OCI-M1 (cell line): ENCODE measurements at places on chromosomes 2 and 18.

- no peak for DNase-seq
Measured at GRCh38 chr2:117323331-117323730, 491.2 kb upstream of the DDX18 start.

DNA sequence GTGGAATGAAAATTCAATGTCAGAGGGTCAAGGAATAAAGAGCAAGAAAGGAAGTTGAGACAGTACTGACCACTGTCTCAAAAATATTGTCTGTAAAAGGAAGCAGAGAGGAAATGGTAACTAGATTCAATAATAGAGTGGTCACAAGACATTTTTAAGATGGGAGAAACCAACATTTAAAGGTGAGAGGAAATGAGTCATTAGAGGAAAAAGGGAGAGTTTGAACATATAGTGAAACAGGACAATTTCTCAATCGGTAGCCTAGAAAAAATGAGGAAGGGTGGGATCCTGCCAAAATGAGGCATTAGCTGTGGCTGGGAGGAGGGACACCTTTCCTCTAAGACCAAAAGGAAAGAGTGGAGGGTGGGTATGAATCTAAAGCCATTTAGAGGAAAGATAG, 288.5 kb downstream of the SP3 start:
- no peak for DNase-seq

DNA sequence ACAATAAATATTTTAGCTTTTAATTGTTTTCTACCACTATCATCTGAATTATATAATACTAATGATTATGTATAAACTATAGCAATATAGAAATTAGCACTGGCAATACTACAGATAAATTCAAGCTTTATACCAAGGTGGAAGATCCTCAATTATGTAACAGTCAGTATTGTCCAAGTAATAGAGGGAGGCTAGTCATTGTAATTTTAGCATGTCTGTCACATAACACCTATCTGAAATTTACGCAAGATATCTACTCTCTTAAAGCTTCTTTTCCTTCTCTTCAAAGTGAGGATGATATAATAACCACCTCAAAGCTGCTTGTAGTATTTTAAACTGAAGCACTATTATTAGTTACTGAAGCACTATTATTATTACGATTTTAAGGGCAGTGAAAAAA, 12.2 kb downstream of the KCNJ3 start:
- no peak for DNase-seq

DNA sequence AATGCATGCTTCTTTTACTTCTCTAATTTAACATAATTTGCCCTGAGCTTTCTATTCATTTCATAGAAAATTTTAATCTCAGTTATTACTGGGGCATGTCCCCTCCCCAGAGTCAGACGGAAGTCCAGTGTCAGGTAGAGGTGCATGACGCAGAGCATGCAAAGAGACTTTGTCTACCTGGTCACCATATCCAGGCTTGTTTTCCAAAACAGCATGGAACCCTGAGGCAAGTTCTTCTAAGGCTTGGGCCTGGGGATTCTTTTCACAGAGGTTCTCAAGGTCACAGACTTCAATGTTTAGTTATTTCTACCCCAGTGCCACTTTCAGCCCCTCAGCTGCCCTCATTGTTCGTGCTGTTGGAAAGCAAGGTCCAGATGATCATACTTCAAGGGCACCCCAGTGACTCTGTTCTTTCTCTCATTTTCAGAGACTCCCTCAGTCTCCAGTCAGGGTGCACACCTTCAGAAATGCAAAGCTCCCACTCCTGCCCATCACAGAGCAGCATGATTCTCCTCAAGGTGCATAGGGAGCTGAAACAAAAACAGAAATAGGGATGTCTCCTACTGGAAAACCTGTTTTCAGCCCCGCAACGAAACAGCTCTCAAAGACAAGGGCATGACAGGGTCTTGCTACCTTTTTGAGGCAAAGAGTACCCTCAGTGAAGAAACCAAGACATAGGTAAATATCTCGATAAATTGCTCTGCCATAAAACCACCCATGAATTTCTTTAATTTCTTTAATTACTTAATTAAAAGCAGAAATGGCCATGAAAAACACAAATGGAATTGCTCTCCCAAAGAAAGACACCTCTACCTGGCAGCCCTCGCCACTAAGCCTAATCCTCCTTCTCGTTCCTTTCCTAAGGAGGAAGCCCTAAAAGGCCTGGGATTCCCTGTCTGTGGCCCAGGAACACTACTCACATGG, 9.5 kb upstream of the EVA1A start:
- DNase-seq = no peak

DNA sequence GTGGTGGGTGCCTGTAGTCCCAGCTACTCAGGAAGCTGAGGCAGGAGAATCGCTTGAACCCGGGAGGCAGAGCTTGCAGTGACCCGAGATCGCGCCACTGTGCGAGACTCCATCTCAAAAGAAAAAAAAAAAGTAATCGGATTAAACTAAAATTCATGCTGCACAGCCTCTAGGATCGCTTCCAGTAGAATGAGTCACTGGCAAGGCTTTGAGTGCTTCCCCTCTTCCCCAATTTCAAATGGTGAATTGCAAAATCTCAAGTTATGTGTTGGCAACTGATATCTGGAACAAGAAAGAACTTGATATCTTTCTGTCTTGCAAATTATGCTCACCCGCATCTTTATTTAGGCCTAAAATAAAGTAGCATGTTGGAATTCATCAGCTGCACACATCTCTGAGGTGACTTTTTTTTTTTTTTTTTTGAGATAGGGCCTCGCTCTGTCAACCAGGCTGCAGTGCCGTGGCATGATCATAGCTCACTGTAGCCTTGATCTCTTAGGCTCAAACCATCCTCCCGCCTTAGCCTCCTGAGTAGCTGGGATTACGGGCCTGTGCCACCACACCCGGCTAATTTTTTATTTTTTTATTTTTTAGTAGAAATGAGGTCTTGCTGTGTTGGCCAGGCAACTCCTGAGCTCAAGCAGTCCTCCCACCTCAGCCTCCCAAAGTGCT, 12.7 kb downstream of the TTC39C start:
- no peak for DNase-seq

GRCh38 chr2:25341753-25342371, at the start of gene DNMT3A:
Gene DNMT3A (minus strand): TSS chr2:25341925. CDS start chr2:25313984, 27,941 bp downstream.
- peak; percentile 50 for DNase-seq

GRCh38 chr2:232537079-232537478, 2.4 kb upstream of the CHRNG start:
- peak; percentile 5 for DNase-seq

GRCh38 chr18:41504316-41504715, 450.7 kb upstream of the PIK3C3 start:
- DNase-seq = no peak

DNA sequence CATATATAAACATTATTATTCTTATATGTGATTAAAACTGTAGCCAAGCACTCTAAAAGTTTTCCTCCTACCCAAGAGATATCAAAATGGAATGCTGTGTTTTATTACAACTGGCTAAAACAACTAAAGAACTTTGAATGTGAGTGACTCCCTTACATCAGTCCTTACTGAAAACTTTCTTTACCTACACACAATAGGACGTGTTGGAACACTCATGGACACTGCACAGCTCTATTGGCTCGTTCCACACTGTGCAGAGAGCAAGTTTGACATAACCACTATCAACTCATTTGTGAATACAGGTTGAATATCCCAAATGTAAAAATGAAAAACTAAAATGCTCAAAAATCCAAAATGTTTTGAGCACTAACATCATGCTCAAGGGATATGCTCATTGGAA, 650.6 kb downstream of the SLC4A3 start:
- DNase-seq = no peak

- DNase-seq = peak; percentile 19
Measured at GRCh38 chr2:54755641-54756326, 32.3 kb downstream of the EML6 start.

DNA sequence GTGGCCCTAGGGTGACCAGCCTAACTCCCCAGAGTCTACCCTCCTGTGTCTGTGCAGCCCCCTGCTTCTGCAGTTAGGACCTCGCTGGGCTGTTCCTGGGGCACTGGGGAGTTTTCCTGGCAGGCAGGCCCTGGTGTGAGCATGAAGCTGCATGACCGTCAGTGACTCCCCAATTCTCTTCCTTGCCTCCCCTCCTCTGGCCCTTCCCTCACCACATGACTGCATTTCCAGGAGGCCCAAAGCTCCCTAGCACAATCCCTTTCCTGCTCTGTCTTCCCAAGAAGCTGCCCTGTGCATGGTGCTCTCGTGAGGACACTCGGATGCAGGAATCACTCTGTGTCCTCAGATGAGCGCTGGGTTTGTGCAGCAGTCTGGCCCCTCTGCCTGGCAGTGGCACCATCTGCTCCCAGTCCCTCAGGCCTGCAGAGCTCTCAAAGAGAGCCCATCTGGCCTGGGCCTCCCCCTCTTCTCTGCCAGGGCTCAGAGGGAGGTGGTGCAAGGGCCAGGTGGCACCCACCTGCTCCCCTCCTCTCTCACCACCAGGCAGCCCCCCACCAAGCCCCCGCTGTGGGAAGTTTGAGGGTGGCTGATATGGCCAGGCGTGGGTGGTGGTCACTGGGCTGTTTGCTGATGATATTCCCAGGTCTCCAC, 125.6 kb upstream of the HS6ST1 start:
- no peak for DNase-seq

DNA sequence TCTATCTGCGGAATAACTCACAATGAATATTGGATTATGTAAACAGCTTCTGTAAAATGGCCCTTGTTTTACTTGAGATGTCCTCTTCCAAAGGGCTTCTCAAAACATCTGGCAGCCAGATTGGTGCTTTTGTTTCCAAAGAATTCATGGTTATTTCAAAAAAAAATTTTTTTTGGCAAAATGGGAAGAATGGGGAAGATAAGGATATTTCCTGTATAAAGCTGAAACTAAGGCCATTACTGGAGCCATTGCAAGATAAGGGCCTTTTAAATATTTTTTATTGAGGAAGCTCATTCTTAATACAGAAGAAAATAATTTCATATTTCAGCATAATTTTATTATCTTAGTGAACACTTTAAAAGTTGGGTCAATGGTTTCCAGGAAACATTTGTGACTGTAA, 259.1 kb downstream of the GALNT13 start:
- DNase-seq = no peak

DNA sequence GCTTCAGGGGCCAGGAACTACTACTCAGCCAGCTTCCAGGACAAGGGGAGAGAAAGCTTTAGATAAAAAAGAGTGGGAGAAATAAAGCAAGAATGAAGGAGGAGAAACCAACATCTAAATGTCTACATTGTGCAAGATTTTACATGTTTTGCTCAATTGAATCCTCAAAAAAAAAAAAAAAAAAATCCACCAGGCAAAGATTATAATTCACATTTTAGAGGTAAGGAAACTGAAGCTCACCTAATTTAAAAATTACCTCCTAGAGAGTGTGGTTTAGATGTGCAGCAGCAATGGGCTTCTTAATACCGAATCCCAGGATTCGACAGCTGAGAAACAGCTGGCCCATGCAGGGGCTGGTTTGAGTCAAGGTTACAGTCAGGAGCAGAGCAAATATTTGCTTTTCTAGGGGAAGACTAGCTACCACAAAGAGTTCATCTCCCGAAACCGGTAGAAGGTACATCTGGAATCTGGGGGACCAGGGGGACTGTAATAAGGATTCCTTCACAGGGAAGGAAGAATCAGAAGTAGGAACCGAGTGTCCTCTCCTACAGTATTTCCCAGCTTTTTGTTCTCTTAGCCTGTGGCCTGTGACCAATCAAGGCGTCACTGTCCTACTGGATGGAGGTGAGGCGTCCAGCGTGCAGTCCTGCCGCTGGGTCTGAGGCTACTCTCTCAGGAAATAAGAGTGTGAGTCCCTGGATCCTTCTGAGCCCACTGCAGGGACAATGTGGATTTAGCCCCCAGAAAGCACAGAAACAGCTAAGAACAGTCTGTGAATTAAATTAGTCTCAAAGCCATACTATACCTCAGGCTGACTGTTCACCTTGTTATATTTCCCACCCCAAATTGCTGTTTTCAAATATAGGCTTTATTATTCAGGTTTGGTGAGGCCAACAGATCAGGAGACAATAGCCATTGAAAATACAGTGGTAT, 42.3 kb downstream of the IL1R2 start:
- no peak for DNase-seq

- DNase-seq = peak; percentile 81
Measured at GRCh38 chr2:171598713-171599319, 76.5 kb downstream of the CYBRD1 start.

DNA sequence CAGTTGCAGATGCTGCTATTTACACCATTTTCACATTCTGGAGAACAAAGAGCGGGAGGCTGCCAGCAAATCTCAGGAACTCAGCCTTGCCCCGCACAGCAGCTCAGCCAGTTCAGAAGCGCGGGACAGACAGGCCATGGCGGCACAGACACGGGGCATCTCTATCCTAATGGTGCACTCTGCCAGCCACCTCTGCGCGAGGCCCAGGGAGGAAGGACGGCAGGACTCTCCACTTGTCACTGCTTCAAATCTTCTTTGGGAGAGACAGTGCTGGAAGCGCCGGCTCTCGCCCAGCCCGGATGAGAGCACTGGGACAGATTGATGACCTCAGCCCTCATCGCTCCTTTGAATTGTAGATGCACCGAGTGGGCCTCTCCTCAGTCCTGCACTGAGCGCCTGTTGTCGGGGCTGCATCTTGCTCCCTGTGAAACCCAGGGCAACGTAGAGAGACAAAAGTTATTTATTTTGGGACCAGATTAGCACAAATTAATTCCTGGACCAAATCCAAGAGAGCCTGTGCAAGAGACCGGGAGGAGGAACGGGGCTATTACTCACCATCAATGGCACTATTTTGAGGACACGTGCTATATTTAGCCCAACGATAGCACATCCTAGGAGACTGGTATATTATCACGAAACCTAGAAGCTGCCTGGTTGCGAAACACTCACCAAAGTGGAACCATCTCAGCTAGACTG, 211.4 kb upstream of the SMIM21 start:
- no peak for DNase-seq

DNA sequence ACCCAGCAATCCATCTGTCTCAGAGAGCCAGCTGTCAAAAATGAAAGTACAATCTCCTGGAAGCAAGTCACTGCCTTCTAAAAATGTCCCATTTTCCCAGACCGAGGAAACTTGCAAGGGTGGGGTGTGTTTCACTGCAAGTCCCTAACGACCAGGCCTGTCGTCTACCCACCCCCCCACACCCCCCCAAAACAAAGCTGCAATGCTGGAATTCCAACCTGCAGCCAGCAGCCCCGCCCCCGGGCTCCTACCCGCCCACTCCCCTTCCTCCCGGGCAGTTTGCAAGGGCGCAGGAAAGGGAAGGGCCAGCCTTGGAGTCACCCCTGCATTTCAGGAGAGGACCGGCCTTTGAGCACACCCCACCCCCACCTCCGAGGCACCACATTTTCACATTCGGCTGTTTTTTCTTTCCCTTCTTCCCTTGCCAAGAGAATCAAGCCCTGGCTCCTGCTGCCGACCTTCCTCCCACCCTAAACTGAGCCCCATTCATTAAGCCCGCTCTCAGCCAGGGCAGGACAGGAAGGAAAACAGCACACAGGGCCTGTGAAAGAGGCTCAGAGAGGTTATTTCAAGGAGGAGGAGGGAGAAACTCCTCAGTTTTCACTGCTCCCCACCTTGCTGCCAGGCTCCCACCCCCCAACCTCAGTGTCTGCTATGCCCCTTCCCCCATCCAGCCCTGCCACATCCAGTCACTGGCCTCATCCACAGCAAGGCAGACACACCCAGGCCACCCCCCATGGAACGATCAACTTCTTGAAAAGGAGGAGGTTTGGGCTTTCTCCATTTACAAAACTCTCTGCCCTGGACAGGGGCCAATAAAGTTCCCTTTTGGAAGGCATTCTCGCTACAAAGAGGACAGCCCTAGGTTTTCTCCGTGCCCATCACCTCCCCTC, 11.3 kb downstream of the SMAD7 start:
- DNase-seq = peak; percentile 16

- DNase-seq = no peak
Measured at GRCh38 chr2:216606551-216607276, 26.5 kb upstream of the IGFBP2 start.
